ENCODE measurements at places on chromosomes 2 and 18.

DNA sequence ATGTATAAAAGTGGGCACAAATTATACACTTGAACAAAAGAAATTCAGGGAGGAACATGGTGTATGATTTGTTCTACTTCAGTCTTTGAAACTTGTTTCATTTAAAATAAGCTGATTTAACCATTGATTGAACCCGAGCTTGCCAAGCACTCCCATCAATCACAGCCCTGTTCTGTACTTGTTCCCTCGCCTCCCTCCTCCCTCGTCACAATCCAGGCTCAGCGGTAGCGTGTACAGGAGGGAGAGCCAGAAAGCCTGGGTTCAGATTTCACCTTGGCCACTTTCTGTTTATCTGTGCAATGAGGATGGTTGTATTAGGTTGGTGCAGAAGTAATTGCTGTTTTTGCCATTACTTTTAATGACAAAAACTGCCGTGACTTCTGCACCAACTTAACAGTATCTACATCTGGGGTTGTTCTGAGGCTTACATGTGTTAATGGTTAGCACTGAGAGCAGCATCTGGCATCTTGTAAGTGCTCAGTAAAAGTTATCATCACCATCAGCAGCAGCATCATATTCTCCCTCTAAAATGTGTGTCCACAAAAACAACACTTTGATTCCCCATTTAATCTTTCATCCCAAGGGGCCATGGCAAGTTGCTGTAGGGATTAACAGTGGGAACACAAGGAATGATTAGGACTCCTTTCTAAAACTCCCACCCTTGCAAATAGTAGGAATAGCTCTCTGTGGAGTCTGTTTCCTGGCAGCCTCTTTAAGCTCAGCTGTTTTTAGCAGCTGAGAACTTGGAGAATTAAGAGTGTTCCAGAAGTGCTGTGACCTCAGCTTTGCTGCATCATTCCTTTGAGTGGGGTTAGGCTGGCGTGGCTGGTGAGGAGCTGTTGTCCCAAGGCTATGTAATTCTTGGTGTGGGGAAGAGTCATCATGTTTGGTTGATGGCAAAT, 4.7 kb downstream of the DPYSL5 start:
- peak; percentile 42 for DNase-seq

- DNase-seq = no peak
These were observed 129.0 kb downstream of the EVA1A start for GRCh38 chr2:75431763-75432162.

DNA sequence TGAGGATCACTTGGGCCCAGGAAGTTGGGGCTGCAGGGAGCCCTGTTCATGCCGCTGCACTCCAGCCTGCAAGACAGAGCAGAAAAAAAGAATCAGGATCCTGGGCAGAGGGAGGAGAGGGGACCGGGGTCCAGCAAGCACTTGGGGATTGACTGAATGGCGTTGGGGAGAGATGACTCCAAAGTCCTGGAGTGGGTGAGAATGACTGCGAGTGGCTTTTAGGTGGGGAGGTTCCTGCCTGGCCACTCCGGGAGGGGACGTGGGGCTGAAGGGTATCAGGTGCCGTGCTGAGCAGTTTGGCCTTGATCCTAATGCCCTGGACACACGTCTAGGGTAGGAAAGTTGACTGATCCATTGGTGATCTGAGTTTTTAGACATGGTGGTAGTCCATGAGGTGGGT, 3.5 kb upstream of the NFATC1 start:
- DNase-seq = no peak

GRCh38 chr18:54532962-54533361, 58.1 kb upstream of the DYNAP start:
- DNase-seq = no peak

- no peak for DNase-seq
These were observed 257.9 kb downstream of the DYSF start for GRCh38 chr2:71711133-71711855.

GRCh38 chr2:3060049-3060448, 317.6 kb downstream of the EIPR1 start:
- no peak for DNase-seq

DNA sequence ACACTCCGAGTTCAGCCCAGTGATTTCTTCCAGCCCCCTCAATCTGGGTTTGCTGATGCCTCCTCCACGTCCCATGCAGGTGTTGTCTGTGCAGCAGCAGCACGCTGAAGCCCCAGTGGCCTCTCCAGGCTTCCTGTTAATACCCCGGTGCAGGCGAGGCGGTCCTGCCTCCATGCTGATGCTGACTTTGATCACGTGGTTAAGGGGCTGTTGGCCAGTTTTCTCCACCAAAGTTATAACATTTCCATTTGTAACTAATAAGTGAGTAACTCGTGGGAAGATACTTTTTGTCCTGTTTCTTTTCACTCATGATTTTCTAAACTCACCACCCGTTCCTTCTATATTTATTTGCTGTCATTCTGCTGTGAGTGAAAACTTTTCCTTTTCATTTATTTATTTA, 42.5 kb upstream of the TMEM18 start:
- no peak for DNase-seq

DNA sequence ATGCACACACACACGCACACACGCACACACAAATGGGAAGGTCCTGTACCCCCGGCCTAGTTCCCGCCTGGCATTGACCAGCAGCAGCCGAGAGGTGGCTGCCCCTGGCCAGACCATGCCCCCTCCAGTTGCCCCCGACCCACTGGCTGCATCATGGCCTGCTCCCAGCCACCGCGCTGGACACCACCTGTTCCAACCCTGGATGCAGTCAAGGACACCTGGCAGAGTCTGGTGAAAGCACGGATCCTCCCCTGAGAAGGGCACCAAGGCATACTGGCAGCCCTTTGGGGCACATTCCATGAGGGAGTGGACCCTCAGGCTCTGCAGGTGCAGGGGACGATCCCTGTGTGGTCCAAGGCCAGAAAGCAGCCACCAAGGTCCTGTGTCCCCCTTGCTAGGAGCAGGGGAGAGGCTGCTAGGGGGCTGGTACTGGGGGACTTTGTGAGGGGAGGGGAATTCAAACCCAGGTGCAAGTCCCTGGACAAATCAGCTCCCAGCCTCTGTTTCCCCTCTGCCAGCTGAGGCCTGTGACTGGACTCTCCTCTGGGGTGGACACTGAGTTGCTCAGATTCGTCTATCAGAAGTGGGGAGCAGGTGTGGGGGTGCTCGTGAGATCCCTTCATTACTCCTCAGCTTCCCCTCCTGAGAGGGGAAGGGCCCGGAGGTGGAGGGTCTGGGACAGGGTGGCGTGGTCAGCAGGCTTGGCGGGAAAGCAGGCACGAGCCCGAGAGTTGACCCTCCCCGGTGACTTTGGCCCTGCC, 3.5 kb downstream of the ESPNL start:
- DNase-seq = no peak

GRCh38 chr2:223725494-223725893, 111.9 kb downstream of the AP1S3 start:
- peak; percentile 86 for DNase-seq

- no peak for DNase-seq
These were observed 90.3 kb upstream of the PHLPP1 start for GRCh38 chr18:62625019-62625418.

- no peak for DNase-seq
These were observed 18.2 kb downstream of the WDR35 start for GRCh38 chr2:19971691-19972090.

- peak; percentile 39 for DNase-seq
These were observed 22.2 kb downstream of the FAP start for GRCh38 chr2:162221064-162221463.

DNA sequence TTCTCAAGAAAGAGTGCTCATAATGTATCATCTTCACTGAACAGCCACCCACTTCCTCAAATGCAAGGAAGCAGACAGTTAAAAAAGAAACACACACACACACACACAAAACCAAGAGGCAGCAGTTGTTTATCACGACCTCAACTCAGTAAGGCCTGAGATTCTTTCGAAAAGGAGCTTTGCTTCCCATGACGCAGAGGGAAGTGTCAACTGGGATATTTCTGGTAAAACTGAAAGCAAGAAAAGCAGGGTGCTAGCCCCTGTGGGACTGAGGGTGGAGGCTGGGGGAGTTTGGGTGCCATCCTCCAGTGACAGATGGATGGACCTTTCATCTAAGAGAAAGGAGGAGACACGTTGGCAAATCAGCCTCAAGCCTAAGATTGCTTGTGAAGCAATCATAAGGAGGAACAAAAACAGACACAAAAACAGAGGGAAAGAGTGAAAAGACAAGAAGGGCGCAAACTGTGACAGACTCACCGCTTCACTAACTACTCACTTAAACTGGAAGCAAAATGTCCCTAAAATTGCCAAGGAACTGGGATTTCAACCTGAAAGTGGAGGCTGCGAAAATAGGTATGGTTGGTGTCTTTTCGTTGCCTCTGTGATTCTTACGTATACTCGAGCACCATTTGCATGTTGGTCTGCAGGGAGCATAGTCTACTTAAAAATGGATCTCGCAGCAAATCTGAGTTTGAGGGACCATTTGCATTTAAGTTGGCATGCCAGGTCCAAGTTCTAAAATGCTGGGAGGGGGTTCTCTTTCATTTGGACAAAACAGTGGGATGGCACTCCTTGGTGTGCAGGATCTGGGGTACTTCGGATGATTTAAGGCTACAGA, at the start of gene ARHGAP25:
ARHGAP25 (plus strand) TSS at position 124 of the 838 bp plus-strand sequence; CDS start at position 513, 389 bp downstream.
- DNase-seq = no peak

GRCh38 chr2:10326707-10327594, 24.2 kb downstream of the HPCAL1 start:
- peak; percentile 59 for DNase-seq

DNA sequence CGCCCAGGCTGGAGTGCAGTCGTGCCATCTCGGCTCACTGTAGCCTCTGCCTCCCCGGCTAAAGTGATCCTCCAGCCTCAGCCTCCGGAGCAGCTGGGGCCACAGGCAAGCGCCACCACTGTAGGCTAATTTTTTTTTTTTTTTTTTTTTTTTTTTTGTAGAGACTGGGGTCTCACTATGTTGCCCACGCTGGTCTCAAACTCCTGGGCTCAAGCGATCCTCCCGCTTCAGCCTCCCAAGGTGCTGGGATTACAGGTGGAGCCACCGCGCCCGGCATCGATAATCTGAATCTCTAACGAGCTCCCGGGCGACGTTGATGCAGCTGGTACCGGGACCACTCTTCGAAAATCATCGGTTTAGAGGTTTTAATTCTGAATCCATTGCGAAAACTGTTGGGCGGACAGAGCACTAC, 520 bp upstream of the CYP20A1 start:
- no peak for DNase-seq

GRCh38 chr18:7417727-7418126, 149.4 kb upstream of the PTPRM start:
- no peak for DNase-seq

- no peak for DNase-seq
These were observed 3.2 kb downstream of the TNS1 start for GRCh38 chr2:217999595-217999959.

GRCh38 chr2:29080886-29081743, 6.8 kb upstream of the PCARE start:
- no peak for DNase-seq

DNA sequence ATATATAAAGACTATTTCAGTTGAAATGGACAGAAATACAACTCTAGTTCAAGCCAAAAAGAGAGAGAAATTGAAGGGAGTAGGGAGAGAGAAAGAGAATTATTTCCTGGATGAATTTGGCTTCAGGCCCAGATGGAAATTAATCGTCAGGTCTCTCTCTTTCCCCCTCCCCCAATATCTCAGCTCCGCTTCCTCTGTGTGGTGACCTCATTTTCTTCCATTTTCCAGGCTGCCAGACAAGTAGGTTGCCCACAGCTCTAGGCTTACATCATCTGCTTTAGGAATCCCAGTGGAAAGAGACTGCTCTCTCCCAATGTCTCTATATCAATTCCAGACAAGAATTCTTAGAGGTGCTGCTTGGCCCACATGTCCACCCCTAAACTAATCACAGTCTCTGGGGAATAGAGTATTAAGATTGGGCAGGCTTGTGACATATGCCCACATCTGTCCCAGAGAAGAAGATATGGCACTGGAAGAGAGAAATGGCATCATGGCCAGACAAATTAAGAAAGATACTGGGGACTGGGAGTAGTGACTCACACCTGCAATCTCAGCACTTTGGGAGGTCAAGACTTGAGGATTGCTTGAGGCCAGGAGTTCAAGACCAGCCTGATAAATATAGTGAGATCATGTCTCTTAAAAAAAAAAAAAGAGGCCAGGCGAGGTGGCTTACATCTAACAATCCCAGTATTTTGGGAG, 37.2 kb upstream of the CFAP36 start:
- DNase-seq = peak; percentile 59

GRCh38 chr2:68423966-68424650, 43.0 kb downstream of the FBXO48 start:
- no peak for DNase-seq

- DNase-seq = no peak
These were observed 92.8 kb upstream of the MSH2 start for GRCh38 chr2:47309952-47310800.

DNA sequence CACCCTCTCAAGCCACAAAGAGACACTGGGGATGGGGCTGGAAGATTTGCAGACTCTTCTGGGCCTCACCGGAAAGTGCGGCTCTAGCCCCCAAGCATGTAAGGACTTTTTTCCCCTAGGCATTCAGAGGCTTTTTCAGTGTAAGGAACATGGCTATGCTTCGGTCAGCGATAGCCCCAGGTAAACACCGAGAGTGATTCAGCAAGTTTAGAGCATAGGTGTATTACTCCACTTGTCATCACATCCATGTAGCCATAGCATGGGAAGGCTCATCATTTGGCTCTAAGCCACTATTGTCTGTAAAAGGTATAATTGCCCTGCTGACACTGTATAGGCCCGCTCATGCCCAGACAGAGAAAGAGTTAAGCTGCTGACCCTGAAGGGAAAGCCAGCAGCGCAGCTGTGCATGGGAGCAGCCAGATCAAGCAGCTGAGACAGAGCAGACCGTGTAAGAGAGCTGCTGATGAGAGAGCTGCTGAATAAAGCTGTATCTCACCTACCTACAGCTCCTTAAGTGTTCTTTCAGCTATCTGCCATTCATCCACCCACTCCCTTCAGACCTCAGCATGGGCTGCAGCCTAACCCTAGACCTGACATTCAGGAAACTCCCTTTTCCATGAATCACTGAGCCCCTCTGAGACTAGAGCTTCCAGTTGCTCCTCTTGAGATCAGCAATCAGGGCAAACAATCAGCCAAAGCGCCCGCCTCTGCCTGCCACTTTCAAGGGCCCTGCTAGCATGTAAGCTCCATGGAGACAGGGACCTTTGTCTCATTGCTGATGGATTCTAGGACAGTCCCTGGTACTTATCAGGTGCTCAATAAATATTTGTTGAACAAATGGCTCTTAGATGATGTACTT, 25.5 kb downstream of the LGALSL start:
- no peak for DNase-seq

DNA sequence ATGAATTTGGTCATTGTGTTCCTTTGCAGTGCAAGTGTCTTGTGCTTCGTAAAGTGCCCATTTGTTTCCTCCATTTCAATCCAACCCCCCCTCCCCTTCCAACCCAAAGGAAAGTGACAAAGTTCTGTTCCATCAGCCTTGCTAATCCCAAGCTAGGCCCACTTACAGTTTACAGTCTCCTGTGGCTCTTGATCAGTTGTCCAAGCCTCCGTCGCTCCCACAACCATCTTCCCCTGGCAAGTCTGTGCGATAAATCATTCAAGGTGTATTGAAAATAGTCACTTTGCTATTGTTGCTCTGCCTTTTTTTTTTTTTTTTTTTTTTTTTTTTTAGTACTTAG, 6.5 kb downstream of the POU3F3 start:
- DNase-seq = no peak
